Activated naive CD8-positive, alpha-beta T cell treated with anti-CD3 and anti-CD28 coated beads, Interleukin-2, amount 10 ng/mL, durations not matched to agents 7 days and 5 days (primary cell): ENCODE measurements at places on chromosomes 5 and 9. TPM values are rescaled to one million over a fixed set of nuclear protein-coding genes. Genes with fewer than 3 reads are reported as not detected.

The SELENOP gene
- total RNA-seq = 1.1 TPM

The PCDHA12 gene
- total RNA-seq = not detected

The ARID3C gene
- not detected for total RNA-seq

The IL6ST gene
- 46.1 TPM for total RNA-seq

The LCN10 gene
- 1.0 TPM for total RNA-seq

The SPTAN1 gene
- total RNA-seq = 355 TPM

The GARIN3 gene
- total RNA-seq = not detected

The SH3GL2 gene
- total RNA-seq = not detected

The NAA35 gene
- 24.1 TPM for total RNA-seq

The PCDHGB4 gene
- total RNA-seq = 0.11 TPM

DNA sequence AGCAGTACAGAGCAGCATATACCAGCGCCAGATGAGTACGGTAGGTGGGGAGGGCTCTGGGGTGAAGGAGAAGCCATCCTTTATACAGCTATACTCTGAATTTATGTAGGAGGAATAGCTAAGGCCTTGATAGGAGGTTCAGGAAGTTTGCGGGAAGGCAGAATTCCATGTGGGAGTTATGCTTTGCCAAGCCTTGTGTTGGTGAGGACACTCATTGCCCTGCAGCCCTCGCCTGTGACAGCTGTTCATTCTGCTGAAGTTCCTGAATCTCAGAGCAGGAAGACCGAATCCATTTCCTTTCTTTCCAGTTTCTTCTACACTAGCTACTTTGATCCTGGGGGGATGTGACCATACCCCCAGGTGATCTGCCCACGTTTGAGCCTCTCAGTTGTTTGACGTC lies 7.7 kb downstream of the MFAP3 start:
- no peak for DNase-seq

DNA sequence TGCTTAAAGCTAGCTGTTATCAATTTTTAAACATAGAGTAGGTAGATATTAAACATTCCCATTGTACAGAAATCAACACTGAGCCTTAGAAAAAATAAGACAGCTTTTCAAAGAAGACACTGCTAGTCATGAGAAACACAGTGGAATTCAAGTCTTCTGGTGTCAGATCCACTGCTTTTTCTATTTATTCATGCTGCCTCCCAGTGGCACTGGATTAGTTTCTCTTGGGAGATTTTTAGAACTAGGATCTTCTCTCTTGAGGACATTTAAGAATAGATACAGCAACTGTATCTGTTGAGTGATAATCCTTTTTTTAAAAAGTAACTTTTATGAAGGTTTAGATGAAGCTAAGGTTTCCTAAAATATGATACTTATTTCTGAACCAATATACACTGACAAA lies 1635.4 kb upstream of the C9orf72 start:
- no peak for DNase-seq

- no peak for DNase-seq
Observed at GRCh38 chr9:93052791-93053540, 5.5 kb upstream of the SUSD3 start.

DNA sequence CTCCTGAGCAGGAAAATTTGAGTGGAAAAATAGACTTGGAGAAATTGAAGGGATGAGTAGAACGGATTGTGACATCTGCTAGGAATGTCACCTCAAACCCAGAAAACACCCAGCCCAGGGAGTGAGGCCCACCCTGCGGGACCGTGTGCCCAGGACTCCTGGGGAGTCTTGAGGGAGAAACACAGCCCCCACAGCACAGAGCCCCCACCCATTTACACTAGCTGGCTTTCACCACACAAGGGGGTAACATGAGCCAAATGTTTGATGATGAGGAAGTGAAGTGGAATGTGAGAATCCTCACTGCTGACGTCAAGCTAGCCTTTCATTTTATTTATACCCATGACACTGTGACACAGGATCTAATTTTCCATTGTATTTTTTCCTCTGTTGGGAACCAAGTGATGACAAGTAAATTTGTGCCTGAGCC lies 42.8 kb upstream of the PDE8B start:
- no peak for DNase-seq

DNA sequence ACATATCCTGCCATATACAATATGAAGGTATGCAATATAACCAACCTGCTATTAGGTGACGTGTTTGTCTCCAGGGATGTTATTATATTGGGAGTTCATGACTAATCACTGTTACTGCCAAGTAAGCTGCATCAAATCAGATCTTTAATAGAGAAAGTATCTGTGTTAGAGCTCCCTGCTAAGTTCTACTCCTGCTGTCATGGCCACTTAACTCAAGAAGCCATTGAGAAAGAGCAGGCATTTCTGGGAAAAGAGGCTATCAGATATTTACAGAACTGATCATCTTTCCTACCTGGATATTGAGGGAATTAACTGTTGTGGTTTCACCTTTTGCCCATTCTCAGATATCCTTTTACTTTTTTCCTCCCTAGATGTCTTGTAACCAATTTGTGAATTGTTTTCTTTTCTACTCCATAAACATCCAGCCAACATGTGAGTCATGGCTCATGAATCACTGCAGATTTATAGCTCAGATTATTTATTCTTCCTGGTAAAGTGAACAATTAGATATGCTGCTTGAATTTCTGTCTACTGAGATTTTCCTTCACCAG lies 634.8 kb upstream of the FAM174A start:
- no peak for DNase-seq

DNA sequence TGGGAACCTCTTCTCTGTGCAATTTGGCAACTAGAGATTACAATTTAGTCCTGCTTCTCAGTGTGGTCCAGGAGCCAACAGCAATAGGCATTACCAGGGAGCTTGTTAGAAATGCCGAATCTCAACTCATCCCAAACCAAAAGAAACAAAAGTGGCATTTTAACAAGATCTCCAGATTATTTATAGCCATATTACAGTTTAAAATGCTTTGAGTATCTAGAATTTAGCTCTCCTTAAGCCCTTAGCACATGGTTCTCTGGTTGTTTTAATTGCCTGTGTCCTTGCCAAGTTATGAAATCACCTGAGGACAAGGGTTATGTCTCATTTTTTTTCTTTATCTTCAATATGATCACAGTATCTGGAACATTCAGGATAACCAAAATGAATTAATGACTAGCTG lies 51.6 kb upstream of the TAS2R1 start:
- no peak for DNase-seq

GRCh38 chr9:118318770-118319431 lies 614.7 kb downstream of the TLR4 start:
- DNase-seq = no peak

GRCh38 chr9:122113574-122113973 lies 20.5 kb upstream of the TTLL11 start:
- DNase-seq = no peak

- DNase-seq = no peak
Observed at GRCh38 chr5:37665889-37666288, 174.0 kb downstream of the GDNF start.

DNA sequence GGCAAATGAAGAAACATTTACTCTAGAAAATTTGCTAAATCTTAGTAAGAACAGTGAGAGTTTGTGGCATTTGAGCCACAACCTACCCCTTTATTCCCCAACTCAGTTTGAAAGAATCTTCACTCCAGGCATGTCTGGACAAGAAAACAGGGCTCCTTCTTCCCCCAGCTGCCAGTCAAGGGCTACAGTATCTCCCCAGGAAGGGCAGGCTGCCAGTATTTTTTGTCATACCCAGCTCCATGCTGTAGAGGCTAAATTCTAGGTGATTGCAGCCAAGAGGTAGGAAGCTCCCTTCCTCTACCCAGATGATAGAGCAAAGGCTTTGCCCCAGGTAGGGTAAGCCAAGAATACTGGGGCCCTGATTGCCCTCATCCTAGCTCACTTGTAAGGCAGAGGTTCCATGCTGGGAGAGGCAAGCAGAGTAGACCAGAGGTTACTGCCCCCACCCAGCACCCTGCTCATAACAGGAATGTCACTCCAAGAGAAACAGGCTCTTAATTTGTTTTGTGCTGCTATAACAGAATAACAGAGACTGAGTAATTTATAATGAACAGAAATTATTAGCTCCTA lies 20.0 kb upstream of the GRPEL2 start:
- no peak for DNase-seq

GRCh38 chr5:142748568-142749249 lies 21.5 kb upstream of the ARHGAP26 start:
- peak; percentile 56 for DNase-seq

GRCh38 chr5:146540414-146540813 lies 24.4 kb upstream of the GPR151 start:
- DNase-seq = no peak

- DNase-seq = peak; percentile 69
Observed at GRCh38 chr9:129482521-129483414, 138.1 kb downstream of the C9orf50 start.

DNA sequence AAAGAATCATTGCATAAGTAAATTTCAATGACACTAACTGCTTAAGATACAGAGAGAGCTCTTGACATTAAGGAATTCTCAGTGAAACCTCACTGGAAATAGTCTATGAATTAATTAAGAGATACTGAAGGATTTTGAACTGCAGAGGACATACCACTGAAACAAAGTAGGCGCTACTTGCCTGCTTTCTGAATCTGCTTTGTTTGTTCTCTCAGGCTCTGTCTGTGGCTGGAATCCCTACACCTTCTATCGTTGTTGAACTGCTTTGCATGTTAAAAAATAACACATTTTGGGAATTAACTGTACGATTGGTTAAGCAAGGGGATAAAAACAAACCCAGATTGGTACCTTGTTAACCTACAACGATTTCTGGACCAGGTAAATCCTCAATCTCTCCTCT lies 435.2 kb downstream of the PDE4D start:
- no peak for DNase-seq

- DNase-seq = no peak
Observed at GRCh38 chr9:89149726-89150125, 28.9 kb downstream of the SHC3 start.

DNA sequence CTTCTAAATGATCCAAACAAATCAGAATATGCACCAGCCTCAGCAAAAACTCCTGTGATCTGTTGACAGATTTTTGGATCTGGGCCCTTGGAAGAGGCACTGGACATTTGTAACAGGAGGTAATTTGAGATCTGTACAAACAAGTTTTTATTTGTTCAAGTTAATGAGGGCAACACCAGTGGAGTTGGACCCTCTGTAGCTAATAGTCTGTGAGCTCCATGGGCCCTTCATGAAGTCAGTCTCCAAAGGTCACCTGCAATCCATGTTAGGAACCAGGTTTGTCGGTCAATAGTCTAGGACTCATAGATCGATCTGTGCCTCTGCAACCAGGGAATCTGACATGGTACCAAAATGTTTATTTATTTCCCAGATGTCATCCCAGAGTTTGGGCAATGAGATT lies 40.9 kb downstream of the PAM start:
- no peak for DNase-seq

GRCh38 chr9:76713381-76713780 lies 50.9 kb upstream of the PCA3 start:
- DNase-seq = no peak

- no peak for DNase-seq
Observed at GRCh38 chr9:98316445-98317133, 61.1 kb upstream of the TBC1D2 start.

DNA sequence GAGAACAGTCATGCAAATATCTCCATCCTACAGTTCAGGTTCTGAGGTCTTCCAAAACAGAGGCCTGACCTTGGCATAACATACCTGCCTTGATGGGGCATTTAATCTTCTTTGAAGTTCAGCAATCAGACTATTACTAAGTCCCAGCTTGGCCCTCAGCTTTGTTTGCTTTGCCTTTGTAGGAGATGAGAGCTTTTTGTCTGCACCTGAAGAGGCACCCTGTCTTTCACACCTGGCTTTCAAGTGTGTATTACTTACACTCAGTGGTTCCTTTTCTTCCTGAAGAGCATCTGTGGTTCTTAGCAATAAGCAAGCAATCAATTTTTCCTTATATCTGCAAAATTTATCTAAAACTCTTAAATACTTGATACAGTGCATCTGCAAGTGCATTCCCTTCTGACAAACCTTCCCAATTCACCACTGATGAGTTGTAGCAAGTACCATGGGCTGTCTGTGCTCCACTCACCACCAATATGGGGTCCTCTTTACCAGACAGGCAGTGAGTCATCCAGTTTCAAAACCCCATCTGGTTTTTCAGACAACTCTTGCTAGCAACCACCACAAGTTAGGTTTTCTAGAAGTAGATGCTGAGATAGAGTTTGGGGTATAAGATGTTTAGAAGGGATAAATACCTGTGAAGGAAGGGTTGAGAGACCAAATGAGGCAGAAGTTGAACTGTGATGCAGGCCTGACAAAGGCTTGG lies 100.2 kb downstream of the HINT1 start:
- no peak for DNase-seq

DNA sequence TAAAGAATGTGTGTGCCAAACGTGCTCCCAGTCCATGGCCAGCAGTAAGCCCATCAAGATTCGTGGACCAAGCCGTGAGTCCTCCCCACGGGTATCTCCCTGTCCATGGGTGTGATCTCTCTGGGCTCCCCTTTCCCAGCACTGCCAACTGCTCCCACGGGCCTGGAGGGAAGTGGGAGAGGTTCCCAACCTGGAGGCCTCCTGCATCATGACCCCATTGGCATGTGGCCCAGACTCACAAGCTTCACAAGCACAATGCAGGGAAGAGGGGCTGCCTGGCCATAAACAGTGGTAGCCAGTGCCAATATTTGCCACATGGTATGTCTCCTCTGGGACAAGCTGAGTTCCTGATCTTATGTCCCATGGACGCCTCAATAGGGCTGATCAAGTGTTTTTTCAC lies 59.1 kb downstream of the ABLIM3 start:
- DNase-seq = no peak

DNA sequence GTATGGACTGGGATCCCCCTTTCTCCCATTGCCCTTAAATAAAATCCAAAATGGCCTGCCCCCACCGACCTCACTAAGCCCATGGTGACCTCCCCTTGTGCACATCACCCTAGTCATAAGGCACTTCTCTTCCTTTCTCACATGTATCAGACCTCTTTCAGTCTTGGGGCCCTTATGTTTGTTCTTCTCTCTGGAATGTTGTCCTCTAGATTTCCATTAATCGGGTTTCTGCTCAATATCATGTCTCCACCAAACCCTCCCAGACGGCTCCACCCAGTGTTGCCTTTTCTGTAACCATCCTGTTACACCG lies 196.3 kb downstream of the ERCC6L2 start:
- DNase-seq = no peak

DNA sequence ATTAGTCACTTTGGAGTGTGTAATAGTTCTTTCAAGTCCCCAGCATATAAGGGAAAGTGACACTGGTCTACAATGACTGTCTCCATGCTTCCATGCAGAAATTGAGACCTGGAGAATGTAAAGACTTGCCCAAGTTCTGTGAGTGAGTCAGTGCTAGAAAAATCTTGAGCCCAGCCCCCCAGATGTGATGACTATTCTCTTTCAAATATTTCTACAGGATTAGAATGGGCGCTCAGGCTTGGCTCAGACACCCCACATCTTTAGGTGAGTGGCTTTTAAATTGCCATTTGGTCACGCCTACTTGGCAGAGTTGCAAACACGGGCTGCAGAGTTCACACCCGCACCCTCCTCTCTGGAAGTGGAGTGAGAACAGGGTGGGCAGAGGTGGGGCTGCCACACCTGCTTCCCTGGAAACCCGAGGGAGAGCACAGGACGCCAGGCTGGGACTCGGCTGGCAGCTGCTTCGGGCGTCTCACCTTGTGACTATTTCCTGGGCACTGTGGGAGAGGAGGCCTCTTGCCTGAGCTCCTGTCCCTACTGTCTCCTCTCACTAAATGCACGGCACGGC lies 37.6 kb downstream of the ROPN1L start:
- no peak for DNase-seq

- DNase-seq = no peak
Observed at GRCh38 chr9:115553060-115553773, 435.3 kb upstream of the TNC start.

GRCh38 chr5:34680896-34681295 lies 24.8 kb downstream of the RAI14 start:
- no peak for DNase-seq
